ENCODE measurements at places on chromosomes 3 and 15. TPM values are rescaled to one million over a fixed set of nuclear protein-coding genes. Genes with fewer than 3 reads are reported as not detected.

DNA sequence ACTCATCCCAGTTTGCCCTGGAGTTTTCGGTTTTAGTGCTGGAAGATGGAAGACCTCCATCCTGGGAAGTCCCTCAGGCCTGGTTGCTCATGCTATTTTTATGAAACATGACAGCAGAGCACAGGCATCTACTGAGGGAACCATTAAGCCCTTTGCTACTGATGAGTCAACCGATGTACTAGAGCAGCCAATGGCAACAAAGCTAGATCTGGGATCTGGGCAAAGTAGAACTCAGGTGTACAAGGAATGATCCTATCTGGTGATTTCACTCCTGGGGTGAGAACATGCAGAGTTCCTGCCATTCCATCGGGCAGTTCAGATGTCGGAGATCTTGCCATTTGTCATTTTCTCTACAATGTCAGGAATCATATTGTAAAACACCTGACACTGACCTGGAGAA is 166.2 kb upstream of the NSMCE3 start:
- DNase-seq = no peak

DNA sequence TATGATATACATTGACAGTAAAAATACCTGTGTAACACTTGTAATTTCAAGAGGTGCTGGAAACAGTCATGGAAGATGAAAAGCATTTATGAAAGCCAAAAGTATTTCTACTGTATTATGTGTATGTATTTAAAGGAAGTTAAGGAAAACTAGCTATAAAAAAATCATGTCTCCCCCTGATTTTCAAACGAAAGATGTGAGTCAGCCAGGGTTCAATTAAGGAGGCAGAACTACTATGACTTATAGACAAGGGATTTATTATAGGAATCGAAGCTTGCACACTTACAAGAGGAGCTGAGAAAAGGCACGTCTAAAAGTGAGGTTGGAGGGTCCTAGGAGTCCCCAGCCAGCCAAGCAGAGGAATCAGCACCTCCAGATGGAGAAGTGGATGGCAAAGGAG is 119.4 kb downstream of the SUCLG2 start:
- DNase-seq = no peak

GRCh38 chr3:177603148-177603603 is 405.9 kb upstream of the TBL1XR1 start:
- DNase-seq = no peak

DNA sequence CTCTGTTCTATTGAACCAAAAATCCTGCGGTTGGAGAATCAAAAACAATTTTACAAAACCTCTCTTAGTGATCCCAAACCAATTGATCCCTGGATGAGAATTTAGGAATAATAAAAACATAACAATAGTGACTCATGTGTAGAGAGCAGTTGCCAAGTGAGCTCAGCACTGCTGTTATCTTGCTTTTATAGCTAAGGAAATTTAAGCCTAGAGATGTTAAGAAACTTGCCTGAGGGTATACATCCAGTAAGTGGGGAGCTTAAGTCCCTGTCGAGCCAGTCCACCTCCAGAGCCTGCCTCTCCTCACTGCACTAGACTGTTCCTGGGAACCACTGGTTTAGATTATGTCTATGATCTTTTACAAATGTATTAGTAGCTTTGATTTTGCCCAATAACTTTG is 358.4 kb upstream of the LMCD1 start:
- DNase-seq = no peak

DNA sequence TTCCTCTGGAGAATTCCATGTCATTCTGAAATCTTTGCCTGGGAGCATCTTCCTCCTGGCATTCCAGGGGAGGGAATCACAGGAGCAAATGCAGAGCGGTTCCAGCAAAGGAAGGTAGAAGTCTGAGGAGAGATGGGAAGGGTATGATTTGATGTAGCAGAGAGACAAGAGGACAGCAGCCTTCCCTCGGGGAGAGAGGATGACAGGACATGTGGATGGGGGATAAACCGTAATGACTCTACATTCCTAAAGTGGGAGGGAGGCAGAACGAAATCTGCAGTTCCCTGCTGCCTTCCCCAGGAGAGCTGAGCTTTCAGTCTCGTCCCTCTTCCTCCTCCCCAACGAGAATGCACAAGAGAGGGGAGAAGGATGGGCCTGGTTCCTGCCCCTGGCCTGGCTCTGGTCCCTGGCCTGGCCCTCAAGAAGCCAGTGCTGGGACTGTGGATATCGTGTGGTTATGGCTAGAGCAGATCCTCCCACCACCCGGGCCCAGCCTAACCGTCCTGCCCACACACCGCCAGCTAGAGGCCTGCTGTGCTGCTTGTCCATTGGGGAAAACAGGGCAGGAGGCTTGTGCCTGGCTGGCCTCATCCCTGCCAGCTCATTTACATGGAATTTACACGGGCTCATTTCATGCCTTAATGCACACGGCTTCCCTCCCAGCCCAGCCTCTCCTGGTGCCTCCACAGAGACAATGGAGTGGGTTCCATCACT is 26.6 kb downstream of the SEMA7A start:
- no peak for DNase-seq

GRCh38 chr3:8256441-8257071 is 245.1 kb upstream of the LMCD1 start:
- no peak for DNase-seq

DNA sequence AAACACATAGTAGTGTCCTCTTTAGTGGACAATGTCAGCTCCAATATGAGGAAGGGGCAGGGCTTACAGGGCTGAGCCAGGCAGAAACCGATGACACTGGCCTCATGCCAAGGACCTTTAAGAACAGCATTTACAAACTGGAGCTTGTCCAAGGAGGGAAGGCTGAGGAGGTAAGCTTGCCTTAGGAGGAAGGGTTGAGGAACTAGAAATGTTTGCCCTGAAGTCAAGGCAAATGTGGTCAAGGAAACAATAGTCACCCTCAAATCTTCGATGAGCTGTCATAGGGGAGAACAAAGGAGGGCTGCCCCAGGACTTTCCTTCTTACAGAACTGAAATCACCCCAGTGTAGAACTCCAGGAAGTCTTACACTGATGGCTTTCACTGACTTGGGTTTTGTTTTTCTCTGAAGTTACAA is 136.4 kb downstream of the LIPC start:
- DNase-seq = peak; percentile 39

GRCh38 chr3:25349095-25349494 is 79.0 kb upstream of the RARB start:
- DNase-seq = no peak

GRCh38 chr3:145952536-145952935 is 208.4 kb downstream of the PLOD2 start:
- peak; percentile 49 for DNase-seq

DNA sequence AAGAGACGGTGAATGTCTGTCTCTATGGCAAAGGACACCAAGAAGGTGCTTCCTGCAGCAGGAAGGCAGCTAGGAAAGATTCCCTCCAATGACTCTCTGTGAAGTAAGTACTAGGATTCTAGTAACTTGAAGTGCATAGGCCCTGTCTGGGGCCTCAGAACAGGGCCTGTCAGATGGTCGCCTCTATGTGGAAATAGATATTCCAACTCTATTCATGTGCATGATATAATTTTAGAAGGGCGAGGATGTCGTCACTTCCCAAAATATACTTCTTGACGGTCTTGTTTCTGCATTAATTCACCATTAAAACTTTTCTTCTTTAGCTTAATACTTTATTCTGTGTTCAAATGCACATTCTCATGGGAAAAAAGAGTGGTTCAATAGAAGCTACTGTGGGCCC is 167.0 kb downstream of the TLE3 start:
- DNase-seq = no peak

Gene CCR5
- 0.25 TPM for polyA plus RNA-seq

Gene RPL39L
- polyA plus RNA-seq = 8.5 TPM

Gene TLR9
- polyA plus RNA-seq = 0.11 TPM

Gene TRIM59
- 10.2 TPM for polyA plus RNA-seq
